ENCODE measurements at places on chromosomes 3 and 15. TPM values are rescaled to one million over a fixed set of nuclear protein-coding genes. Genes with fewer than 3 reads are reported as not detected.

TAGLN3 gene
- not detected for total RNA-seq

ARNT2 gene
- total RNA-seq: 16.8 TPM

DNA sequence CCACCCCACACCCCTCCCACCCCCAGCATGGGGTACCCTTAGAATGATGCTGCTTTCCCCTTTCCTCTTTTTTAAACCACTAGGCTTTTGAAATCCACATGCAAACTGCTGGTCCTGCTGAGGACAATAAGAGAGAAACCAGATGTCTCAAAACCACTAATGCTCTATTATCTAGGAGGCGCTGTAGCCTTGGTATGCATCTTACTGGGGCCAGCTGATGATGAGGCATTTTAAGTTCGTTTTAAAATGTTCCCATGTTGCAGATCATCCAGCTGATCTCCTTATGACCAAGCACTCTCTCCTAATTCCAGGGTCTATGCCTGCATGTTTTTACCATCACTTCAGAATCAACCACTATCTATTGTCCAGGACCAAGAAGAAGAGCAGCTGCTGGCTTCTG, 1.3 kb downstream of the NME9 start:
- DNase-seq: no peak

- DNase-seq: no peak
Measured at GRCh38 chr15:63223463-63223862, 34.1 kb downstream of the RAB8B start.

DNA sequence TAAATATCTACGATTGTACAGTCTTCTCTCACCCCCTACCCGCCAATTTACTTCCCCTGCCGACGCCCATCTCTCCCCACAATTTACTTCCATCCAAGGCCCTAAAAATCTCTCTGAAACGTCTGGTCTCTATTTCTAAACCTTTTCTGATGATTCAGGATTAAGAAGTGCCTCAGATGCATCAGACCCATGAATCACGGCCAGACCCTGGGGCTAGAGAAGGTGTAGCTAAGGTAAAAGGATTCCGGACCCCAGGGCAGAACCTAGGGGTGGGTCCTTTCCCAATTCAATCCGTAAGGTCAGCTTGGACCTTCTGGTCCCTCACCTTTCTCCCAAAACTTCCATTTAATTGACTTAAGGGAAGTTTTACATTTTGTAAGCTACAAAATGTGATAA, 46.4 kb downstream of the LRIG1 start:
- no peak for DNase-seq

GRCh38 chr3:190041333-190042041, 79.2 kb downstream of the P3H2 start:
- DNase-seq: peak; percentile 41

FRMD4B gene
- 13.7 TPM for total RNA-seq

TNFSF10 gene
- not detected for total RNA-seq

DNA sequence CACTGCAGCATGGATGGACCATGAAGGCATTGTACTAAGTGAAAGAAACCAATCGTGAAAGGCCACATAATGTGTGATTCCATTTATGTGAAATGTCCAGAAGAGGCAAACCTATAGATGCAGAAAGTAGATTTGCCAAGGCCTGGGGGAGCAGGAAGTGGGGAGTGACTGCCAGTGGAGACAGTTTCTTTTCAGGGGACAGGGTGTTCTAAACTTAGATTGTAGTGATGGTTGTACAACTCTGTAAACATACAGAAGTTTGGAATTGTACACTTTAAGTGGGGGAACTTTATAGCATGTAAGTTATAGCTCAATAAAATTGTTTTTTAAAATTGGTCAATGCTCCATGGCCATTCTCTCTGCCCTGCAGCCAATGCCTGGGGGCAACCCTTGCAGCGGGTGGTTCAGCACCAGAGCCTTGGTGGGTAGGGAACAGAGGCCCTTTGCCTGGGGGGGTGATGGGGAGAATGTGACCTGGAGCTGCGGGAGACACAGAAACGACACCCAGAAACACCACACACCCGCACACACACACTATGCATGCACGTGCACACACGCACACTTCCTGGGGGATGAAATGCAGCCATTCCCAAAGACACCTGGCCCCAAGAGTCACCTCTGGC, 43.1 kb downstream of the DNAJB8 start:
- DNase-seq: no peak

DNA sequence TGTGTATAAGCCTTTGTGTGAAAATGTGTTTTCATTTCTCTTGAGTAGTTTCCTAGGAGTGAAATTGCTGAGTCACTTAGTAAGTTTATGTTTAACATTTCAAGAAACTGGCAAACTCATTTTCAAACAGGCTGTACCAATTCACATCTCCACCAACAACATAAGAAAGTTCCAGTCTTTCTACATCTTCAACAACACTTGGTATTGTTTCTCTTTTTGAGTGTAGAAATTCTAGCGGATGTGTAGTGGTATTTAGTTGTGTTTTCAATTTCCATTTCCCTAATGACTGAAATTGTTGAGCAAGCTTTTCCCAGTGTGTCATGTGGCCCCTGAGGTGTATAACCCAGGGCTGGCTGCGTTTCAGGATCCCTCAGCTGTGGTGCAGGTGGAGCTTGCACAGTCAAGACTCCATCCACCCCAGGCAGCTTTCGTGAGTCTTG, 258.5 kb downstream of the PDCD6IP start:
- no peak for DNase-seq

DNA sequence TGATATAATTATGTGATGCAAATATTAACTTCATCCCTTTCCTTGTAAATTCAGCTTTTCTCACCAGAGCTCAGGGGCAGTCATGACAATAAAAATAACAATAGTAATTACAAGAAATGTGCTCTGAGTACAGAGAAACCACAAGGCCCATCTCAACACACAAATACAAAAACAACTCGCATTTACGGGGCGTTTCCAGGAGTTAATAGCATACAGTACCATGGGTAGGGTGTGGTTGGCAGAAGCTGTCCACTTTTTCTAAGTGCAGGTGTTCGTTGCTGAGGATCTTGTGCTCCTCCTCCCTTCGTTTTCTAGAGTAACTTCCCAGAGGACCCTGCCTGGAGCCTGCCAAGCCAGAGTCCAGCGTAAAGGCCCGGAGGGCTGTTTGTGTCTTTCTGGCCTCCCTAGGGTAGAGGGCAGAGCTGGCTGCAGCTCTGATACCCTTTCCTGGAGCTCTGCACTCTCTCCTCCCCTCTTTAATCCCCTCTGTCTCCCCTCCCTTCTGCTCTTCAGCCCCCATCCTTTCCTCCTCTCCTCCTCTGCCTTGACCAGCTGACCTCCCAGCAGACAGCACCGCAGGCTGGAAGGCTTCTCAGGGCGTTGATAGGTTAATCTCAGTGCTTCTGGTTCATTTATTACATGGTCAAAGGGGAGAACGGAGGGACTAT, 11.4 kb downstream of the SEMA3G start:
- DNase-seq: no peak

ST3GAL6 gene
- not detected for total RNA-seq

Data from SJSA1 (cell line).